ENCODE measurements at places on chromosomes 12 and 14.
A peak's percentile ranks its signal among the peaks of the same experiment; 100 is the strongest.

DNA sequence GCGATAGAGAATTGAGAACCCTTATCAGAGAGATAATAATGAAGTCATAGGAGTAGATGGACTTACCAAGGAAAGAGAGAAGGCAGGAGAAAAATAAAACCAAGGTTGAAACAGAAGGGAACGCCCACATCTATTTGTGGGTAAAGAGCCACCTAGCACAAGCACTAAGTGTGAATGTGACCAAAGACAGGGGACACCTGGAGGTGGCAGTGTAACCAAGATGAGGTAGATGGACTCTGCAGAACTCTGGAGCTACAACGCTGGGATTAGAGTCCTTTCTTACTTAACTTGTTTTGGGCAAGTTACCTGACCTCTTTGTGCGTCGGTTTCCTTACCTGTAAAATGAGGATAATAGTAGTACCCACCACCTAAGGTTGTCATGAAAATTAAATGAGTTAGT, 101.9 kb downstream of the SLC5A8 start:
- no peak for DNase-seq

- peak; percentile 87 for DNase-seq
These were observed at the start of the genes CCDC92 and ZNF664 for GRCh38 chr12:123972457-123973401. TSS of gene CCDC92 (minus strand) at chr12:123972831. CDS start at chr12:123944305, 28,526 bp downstream. TSS of gene ZNF664 (plus strand) at chr12:123973215. CDS start at chr12:124012145, 38,930 bp downstream.

DNA sequence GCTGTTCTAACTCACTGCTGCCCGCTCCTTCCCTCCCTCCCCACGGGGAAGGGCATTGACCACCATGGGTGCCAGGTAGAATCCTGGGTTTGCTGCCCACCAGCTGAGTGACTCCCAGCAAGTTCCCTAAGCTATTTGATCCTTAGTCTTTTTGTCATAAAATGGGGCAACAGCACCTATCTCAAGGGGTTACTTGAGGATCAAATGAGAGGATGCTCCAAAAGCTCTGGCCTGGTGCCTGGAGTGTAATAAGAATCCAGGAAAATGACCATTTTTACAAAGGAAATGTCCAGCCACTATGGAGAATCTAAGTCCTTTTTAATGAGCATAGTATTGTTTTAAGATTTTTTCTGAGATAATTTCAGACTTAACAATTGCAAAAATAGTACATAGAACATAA, 61.4 kb upstream of the CMKLR1 start:
- no peak for DNase-seq

DNA sequence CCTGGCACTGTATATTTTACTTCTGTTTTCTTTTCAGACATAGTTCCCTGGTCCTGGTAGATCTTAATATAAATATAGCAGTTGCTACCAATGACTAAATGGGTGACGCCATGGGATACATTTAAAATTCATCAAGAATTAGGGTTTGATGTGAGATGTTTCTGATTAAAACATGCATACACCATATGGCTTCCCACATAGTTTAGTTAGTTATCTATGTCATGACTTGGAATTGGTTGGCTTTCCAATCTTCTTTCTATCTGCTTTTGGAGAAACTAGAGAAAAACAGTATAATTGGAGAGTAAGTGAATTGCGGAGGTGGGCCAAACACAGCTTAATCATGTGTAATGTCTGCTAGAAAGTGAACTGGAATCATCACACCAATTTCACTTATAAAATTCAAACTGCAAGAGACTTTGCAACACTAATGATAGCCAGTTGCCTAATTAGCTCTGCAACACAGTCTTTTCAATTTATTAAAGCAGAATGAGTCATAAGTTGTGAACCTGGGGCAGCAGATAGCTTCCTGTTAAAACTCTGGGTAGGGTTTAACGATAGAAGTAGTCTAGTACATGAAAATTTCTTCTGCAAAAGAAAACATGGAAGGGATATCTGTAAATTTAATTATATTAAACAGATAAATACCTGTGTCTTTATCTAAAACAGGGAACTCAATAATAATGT, 295.2 kb downstream of the SLC16A7 start:
- DNase-seq = no peak

- no peak for DNase-seq
These were observed 5.6 kb downstream of the CNIH1 start for GRCh38 chr14:54435500-54435981.

GRCh38 chr12:41061192-41061591, 126.9 kb upstream of the PDZRN4 start:
- no peak for DNase-seq

All from activated CD4-positive, CD25-positive, alpha-beta regulatory T cell treated with anti-CD3 and anti-CD28 coated beads, Interleukin-2, amount 50 U/mL, for 16 hours (primary cell).